ENCODE measurements at places on chromosomes 1 and 21. TPM values are rescaled to one million over a fixed set of nuclear protein-coding genes. Genes with fewer than 3 reads are reported as not detected.
A peak's percentile ranks its signal among the peaks of the same experiment; 100 is the strongest.

The ITLN1 gene
- not detected for polyA plus RNA-seq

The C8B gene
- polyA plus RNA-seq = not detected

GRCh38 chr1:84724128-84724860 is 34.0 kb upstream of the SSX2IP start:
- H3K27me3 ChIP-seq = no peaks in the 10 kb centered on the region
- H3K36me3 ChIP-seq = no peaks in the 10 kb centered on the region
- H3K4me1 ChIP-seq = peaks cover 12% of the 10 kb centered on the region
- no peak overlapping the region for H3K4me3 ChIP-seq
- DNase-seq = no peak

GRCh38 chr1:27336756-27337155 is 5.1 kb upstream of the SYTL1 start:
- H3K4me3 ChIP-seq = no peak overlapping the region
- no peak overlapping the region for H3K27ac ChIP-seq
- DNase-seq = no peak
- peaks cover 6% of the 10 kb centered on the region for H3K4me1 ChIP-seq
- H3K36me3 ChIP-seq = peaks cover 25% of the 10 kb centered on the region

DNA sequence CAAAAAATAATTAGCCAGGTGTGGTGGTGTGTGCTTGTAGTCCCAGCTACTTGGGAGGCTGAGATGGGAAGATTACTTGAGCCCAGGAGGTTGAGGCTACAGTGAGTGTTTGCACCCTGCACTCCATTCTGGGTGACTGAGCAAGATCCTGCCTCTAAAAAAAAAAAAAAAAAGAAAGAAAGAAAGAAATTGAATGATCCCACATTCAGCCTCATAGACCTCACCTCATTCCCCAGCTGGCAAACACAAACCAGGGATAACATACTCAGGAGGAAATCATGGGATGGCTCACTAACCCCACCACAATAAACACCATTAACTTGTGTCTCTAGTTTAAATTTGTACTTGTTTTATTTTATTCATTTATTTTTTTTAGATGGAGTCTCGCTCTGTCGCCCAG is 8.5 kb downstream of the ENSA start:
- no peaks in the 10 kb centered on the region for H3K27me3 ChIP-seq
- peaks cover 25% of the 10 kb centered on the region for H3K4me1 ChIP-seq
- peak overlapping the region; percentile 31 for H3K27ac ChIP-seq

- no peaks in the 10 kb centered on the region for H3K36me3 ChIP-seq
- peak; percentile 83 for DNase-seq
Observed at GRCh38 chr1:12052008-12052573, 11.0 kb upstream of the TNFRSF8 start.

Data from fibroblast of lung (primary cell).